ENCODE measurements at places on chromosomes 7 and 10.

DNA sequence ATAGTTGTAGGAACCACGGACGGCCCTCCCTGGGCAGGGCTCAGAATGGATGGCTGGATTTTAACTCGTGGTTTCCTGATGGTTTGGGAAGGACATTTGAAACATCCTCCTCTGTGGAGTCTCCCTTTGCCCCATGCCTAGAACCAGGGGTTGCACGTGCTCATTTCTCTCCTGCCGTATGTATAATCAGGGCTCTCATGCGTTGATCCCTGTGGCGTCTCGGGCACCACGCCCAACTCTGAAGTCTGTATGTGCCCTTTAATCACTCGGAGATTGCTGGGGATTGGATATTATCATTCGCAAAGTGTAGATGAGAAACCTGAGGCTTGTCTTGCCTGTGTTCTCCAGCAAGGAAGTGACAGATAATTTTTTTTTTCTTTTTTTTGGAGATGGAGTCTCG lies 257.1 kb downstream of the CAMK1D start:
- DNase-seq, result no peak

DNA sequence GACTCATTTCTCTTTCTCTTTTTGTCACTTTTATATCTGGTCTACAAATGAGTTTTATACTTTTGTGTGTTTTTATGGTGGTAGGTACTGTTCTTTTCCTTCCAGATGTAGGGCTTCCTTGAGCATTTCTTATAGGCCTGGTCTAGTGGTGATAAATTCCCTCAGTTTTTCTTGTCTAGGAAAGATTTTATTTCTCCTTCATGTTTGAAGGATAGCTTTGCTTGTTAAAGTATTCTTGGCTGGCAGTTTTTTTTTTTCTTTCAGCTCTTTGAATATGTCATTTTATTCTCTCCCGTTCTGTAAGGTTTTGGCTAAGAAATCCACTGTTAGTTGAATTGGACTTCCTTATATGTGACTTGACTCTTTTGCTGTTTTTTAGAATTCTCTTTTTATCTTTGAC lies 292.7 kb downstream of the RPS24 start:
- DNase-seq, result no peak

DNA sequence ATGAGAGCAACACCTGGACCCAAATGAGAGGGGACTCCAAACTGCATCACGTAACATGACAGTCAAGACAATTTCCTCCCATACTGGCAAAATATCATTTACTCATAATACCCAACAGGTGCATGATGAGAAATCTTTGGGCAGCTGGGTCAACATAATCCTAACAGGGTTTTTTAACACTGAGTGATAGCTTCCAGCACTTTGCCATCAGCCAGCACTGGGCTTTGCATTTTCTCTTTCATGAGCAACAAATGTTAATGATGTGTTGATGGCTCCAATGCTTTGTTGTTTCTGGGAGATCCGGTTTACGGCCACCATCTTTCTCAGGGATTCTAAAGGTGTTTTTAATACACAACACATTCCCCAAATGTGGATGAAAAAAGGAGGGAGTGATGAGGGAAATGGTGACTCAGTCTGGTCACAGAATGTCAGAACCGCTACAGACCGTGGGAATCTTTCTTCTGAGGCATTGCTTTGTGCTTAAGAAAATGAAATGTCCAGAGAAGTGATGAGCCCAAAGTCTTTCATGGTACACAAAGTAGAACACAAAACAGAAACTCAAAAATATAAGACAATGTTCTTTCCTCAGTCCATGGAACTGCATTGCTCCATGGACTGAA lies 705.7 kb upstream of the IGFBP3 start:
- DNase-seq, result no peak

DNA sequence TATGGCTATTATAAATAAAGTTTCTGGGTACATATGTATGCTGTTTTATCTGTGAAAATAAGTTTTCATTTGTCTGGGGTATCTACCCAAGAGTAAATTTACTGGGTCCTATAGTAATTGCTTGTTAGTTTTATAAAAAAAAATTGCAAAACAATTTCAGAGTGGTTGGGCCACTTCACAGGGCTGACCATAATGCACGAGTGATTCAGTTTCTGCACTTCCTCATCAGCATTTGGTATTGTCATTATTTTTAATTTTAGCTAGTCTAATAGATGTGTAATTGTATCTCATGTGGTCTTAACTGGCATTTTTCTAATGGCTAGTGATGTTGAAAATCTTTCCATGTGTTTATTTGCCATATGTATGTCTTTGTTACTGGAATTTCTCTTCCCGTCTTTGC lies 452.4 kb upstream of the AKR1E2 start:
- no peak for DNase-seq

All from thoracic aorta (tissue), 2 donors.